ENCODE measurements at places on chromosomes 4 and X.

GRCh38 chrX:70039758-70040157, 10.0 kb downstream of the AWAT2 start:
- no peak for DNase-seq

GRCh38 chrX:130086447-130087206, 23.7 kb downstream of the ELF4 start:
- no peak for DNase-seq

DNA sequence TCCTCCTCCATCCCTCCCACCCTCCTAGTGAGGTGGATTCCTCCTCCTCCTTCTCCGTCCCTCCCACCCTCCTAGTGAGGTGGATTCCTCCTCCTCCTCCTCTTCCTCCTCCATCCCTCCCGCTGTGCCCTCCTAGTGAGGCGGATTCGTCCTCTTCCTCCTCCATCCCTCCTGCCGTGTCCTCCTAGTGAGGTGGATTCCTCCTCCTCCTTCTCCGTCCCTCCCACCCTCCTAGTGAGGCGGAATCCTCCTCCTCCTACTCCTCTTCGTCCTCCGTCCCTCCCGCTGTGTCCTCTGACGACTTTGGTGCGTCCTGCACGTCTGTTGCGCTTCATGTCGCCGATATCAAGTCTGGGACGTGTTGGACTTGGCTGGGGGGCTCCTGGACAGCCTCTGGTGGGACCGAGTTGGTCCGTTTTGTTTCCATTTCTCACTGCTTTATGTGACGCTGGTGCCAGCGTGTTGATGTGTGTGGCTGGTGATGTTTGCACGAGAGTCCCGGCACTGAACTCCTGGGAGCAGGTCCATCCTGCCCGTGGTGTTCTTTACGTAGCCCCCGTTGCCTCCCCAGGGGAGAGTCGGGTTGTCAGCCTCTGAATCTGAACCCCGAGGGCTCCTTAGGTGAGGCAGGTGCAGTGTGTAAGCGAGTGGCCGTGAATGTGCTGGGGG, 5.4 kb downstream of the AKAP17A start:
- DNase-seq = no peak

DNA sequence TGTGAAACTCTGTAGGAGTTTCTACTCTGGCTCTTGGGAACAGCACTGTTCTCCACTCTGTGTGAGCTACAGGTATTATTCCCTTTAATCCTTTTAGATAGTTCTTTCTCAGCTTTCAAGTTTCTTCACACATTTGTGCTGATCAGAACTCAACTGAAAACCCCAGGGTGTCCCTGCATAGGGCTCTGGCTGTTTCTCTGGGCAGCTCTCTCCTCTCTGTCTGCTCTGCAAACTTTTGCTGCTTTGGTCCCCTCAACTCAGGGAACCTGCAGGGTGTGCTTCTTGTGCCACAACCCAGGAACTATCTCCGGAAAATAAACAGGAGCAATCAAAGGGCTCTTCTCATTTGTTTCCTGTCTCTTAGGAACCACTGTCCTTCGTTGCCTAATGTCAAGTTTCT, 196.6 kb upstream of the GABRA2 start:
- DNase-seq = peak; percentile 89

GRCh38 chr4:145716200-145716599, 36.3 kb downstream of the C4orf51 start:
- peak; percentile 70 for DNase-seq

DNA sequence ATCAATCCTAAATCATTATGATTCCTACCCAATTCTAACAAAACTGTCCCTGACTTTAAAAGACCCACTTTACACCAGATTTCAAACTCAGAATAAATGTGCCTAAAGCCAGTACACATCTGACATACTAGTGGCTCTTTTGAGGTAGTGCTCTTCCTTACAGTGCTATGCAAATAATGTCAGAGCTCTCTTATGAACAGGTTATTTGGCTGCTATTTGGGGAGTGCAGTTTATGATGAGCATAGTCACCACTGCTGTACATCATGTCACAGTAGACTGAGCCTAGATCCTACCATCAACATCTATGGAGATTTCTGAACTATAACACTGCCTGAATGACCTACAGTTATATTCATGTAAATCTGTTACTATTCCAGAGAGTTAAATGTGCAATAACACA, 50.4 kb upstream of the PAGE5 start:
- DNase-seq = no peak

- no peak for DNase-seq
These were observed 1.3 kb downstream of the SLC6A8 start for GRCh38 chrX:153688911-153689590.

DNA sequence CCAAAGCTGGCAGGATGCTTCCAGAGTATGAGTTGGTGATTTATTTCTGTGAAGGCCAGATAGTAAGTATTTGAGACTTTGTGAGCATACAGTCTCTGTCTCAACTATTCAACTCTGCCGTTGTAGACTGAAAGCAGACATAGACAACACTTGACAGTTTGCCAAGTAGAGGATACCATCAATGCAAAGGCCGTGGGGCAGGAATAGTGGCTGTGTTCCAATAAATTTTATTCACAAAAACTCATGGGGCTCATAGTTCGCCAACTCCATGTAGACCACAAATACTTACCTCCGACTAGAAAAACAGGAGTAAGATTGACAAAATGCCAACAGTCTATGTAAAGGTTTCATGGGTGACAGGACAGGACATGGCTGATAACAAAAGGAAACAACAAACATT, 3.7 kb upstream of the PIR start:
- DNase-seq = no peak

- DNase-seq = no peak
These were observed 78.7 kb downstream of the SUPT20HL2 start for GRCh38 chrX:24235084-24235710.

- DNase-seq = peak; percentile 14
These were observed 38.3 kb downstream of the ARAP2 start for GRCh38 chr4:36206012-36206411.

DNA sequence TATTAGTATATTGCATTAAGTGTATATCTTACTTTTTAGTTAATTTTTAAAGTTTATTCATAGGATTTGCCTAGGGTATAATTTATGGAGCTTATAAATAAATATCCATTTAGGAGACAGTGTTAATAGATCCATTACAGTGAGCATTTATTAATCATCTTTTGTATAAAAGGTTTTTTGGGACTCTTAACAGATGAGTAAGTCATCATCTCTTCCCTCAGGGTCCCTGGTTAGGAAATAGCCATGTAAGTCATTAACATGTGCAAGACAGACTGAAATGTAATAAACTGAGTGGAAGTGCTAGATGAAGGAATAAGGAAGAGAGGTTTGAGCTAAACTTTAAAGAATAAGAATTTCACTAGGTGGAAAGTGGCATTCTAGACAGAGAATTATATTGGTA, 69.2 kb downstream of the PAQR3 start:
- no peak for DNase-seq

- no peak for DNase-seq
These were observed 577.0 kb downstream of the SPOCK3 start for GRCh38 chr4:166657261-166657660.

GRCh38 chr4:181319629-181320028, 923.6 kb upstream of the TENM3 start:
- DNase-seq = no peak

- DNase-seq = no peak
These were observed 5.4 kb downstream of the SLC25A6 start for GRCh38 chrX:1386338-1387127.

- no peak for DNase-seq
These were observed 21.7 kb upstream of the TMEM33 start for GRCh38 chr4:41913509-41913908.

GRCh38 chrX:119685225-119686066, 7.5 kb downstream of the SEPTIN6 start:
- DNase-seq = no peak

DNA sequence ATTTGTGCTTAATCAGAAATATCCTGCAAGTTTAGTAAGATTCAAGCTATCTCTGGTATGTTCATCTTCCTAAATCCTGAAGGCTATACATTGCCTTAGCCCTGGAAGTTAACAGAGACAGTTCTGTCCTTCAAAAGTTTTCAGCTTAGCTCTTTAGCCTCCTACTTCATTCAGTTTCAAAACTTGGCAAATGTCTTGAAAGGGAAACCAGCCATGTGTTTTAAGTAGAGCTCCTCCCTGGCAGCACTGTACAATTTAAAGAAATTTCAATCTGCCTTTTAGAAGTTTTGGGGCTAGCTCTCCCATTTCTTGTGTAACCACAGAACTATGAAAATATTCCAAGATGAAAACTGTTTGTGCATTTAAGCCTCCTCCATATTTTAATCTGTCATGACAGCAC, 47.0 kb downstream of the FANCB start:
- DNase-seq = no peak

GRCh38 chr4:129394635-129395034, 298.7 kb downstream of the C4orf33 start:
- DNase-seq = no peak

DNA sequence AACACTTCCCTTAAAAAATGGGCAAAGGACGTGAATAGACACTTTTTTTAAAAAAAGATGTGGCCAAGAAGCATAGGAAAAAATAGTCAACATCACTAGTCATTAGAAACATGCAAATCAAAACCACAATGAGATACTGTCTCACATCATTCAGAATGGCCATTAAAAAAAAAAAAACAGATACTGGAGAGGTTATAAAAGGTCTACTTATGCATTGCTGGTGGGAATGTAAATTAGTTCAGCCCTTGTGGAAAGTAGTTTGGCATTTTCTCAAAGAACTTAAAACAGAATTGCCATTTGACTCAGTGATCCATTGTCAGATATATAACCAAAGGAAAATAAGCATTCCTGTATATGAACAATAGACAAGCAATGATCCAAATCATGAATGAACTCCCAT, 352.8 kb upstream of the EPHA5 start:
- no peak for DNase-seq

DNA sequence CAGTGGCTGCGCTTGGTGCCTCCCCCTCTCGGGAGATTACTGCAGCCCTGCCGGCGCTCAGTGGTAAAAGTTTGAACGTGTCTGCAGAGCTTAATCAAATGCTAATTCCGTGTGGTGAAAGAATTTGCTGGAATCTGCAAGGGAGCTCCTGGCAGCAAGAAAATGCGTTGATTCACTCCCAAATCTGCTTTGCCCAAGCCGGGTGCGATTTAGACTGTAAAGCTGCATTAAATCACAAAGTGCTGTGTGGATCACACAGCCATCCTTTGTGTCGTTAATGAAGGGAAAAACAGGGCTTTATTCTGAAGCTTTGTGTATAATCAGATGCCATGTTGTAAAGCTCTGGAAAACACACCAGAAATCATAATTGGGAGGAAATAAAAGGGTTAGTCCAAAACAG, 444.1 kb downstream of the BCOR start:
- DNase-seq = peak; percentile 70

- DNase-seq = no peak
These were observed 172.5 kb upstream of the GATB start for GRCh38 chr4:151933122-151933827.

GRCh38 chr4:3122081-3122563, 47.6 kb downstream of the HTT start:
- no peak for DNase-seq

GRCh38 chr4:48774760-48775710, 5.0 kb downstream of the FRYL start:
- DNase-seq = peak; percentile 44

DNA sequence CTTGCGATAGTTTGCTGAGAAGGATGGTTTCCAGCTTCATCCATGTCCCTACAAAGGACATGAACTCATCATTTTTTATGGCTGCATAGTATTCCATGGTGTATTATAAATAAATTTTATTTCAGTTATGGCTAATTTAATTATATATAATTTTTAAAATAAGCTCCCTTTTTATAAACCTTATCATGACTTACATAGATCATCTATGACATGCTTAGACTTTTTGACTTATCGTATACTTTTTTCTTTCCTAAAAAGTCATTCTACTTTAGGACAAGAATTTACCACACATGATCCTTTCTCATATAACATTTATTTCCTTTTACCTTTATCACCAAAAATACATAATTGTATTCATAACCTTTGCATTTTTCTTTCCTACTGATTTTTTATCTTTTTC, 376.5 kb downstream of the CCSER1 start:
- peak; percentile 57 for DNase-seq

DNA sequence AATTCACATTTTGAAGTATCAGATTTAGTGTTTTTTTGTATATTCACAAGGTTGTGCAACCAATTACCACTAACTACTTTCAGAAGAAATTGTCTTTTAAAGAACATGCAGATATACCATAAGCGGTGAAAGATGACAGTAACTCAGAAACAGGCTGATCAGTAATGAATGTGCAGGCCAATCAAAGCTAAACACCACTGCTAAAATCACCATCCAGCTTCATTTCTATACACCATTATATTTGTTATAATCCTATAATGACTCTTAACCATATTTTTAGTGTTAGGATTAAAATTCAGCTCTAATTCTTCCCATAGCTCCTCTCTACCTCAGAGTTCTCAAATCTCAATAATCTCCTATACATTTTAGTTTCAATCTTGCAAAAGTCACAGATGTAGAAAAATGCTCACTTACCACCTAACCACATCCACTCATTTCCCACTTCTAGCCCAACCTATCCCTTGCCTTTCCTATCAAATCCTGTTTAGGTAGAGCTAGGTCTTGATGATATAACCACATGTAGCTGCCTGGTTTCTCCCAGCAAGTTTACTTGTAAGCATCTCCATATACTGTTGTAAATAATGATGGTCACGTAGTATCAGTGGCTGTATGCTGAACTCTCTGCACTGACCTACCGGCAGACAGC, 16.6 kb downstream of the COQ2 start:
- DNase-seq = no peak

DNA sequence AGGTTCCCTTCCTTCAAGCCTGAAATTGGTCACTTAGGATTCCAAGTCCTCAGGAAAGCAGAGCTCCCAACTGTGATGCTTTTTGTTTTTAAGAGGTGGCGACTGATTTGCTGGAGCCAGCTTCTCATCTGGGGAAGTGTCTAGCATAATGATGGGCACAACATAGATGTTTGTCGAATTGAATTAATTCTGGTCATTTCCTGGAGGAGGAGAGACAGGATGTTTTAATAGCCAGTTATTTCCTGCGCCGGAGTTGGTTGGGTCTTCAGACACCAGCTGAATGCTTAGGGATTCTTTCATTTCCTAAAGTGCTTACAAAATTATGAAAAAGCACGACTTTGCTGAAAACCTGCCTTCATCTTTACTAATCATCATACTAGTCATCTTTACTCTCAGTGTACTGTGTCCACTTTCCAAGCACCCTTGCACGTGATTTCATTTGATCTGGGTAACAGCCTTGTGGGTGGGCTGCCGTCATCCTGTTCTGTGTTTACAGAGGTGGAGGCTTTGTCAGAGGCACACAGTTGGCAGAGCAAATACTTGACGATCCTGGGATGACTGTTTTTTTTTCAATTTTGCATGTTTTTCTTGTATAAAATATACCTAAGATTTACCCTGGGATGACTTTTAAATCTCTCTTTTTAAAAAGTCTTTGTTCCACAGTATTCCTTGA, 49.5 kb downstream of the RGS12 start:
- no peak for DNase-seq

Measured in mesendoderm (in vitro differentiated cells).